ENCODE measurements at places on chromosomes 4 and X. TPM values are rescaled to one million over a fixed set of nuclear protein-coding genes. Genes with fewer than 3 reads are reported as not detected.
A peak's percentile ranks its signal among the peaks of the same experiment; 100 is the strongest.

The WAS gene
- 2.6 TPM for total RNA-seq

The NLGN4X gene
- total RNA-seq: 1.9 TPM

The TLR1 gene
- total RNA-seq: 11.3 TPM

The PAGE4 gene
- not detected for total RNA-seq

The MAP3K15 gene
- total RNA-seq: not detected

The COL25A1 gene
- total RNA-seq: 0.08 TPM

The FTSJ1 gene
- total RNA-seq: 61.8 TPM

The TSPAN7 gene
- total RNA-seq: 28.4 TPM

The MBNL3 gene
- 24.1 TPM for total RNA-seq

The JCHAIN gene
- total RNA-seq: 2.0 TPM

The GAGE12C gene
- total RNA-seq: not detected

The MID1 gene
- 9.9 TPM for total RNA-seq

The PPP2R2C gene
- 76.3 TPM for total RNA-seq

GRCh38 chr4:3213106-3213425 is 35.9 kb upstream of the MSANTD1 start:
- H3K36me3 ChIP-seq: peaks cover 95% of the 10 kb centered on the region
- no peaks in the 10 kb centered on the region for H3K27me3 ChIP-seq
- no peaks in the 10 kb centered on the region for H3K4me1 ChIP-seq
- no peak overlapping the region for H3K4me3 ChIP-seq

DNA sequence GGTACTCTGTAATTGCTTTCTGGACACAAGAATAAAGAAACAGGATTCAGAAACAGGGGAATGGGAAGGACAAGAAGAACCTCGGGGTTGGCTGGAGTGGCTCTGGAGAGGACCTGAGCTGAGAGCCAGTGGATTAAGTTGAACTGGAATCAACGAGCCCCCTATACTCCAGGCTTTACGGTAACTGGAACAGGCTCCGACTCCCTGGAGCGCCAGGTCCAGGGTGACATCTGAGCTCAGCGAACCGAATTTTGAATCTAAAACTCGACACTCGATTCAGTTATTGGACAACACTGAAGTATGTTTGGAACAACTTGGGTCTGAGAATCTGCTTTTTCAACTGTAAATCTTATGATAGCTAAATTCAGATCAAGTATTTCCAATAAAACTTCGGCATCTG is 23.9 kb downstream of the HMX1 start:
- no peak for DNase-seq
- no peaks in the 10 kb centered on the region for H3K4me1 ChIP-seq
- no peaks in the 10 kb centered on the region for H3K27me3 ChIP-seq

- no peaks in the 10 kb centered on the region for H3K36me3 ChIP-seq
- H3K4me3 ChIP-seq: no peak overlapping the region
- no peak overlapping the region for H3K27ac ChIP-seq
- peaks cover 4% of the 10 kb centered on the region for H3K4me1 ChIP-seq
Observed at GRCh38 chr4:17166954-17167353, 268.5 kb upstream of the LDB2 start.

DNA sequence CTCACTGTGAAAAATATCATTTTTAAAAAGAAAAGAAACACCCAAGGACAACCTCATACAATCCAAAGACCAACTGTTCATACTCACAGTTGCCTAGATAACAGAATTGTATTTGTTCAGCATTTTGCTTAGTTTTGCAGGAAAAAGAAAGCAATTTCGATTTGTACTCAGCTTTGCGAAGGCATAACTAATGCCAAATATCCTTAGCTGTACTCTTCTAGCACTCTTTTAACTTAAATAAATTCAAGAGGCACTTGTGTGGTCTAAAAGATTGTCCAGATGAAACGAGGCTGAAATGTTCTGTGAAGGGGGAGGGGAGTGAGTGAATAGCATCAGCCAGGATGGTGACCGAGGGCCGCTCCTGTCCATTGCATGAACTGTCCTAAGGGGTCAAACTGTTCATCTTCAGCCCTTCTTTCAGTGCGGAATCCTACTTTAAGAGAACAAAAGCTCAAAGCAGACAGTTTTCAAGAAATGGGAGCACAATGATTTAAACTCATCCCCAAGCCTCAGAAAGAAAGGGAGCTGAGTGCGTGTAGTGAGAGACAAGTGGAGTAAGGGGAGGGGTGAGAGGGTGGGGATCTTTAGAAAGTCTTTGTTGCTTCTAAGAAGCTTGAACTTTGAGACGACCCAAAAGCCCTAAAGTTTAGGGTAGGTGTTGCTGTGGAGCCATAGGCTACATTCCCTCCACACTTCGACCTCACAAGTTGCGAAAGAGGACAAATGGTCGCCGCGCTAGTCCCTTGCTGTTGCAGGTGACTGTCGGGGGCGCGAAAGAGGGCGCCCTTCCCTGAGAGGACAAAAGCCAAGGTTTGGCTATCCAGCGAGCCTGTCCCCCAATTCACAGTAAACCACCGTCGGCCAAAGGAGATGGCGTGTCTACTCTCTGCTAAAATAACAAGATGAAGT is 4.0 kb upstream of the NEUROG2 start:
- no peak for DNase-seq
- peaks cover 67% of the 10 kb centered on the region for H3K4me1 ChIP-seq
- peaks cover 66% of the 10 kb centered on the region for H3K27me3 ChIP-seq

DNA sequence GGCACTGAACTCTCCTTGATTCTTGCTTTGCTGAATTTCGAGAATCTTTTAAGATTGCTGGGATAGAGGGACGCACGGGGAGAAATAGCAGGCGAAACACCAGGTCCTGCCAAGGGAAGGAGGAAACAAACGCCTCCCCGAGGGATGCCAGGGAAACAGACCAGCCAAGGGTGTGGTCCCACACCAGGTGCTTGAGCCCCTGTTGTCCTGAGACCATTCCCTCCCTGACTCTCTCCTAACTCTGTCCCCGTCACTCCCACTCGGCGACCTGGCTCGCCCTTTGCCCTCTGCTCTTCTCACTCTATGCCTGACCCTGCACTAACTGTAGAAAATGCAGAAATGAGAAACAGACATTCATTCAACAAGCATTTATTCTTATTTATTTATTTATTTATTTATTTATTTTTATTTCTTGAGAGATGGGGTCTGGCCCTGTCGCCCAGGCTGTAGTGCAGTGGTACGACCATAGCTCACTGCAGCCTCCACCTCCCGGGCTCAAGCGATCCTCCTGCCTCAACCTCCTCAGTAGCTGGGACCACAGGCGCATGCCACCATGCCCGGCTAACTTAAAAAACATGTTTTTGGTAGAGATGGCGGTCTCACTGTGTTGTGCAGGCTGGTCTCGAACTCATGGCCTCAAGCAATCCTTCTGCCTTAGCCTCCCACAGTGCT is 16.2 kb downstream of the CTAG1B start:
- H3K4me3 ChIP-seq: no peak overlapping the region
- no peak for DNase-seq
- H3K27me3 ChIP-seq: no peaks in the 10 kb centered on the region
- H3K4me1 ChIP-seq: no peaks in the 10 kb centered on the region

GRCh38 chr4:165539801-165540200 is 161.0 kb downstream of the CPE start:
- H3K27me3 ChIP-seq: no peaks in the 10 kb centered on the region
- no peaks in the 10 kb centered on the region for H3K4me1 ChIP-seq
- H3K36me3 ChIP-seq: no peaks in the 10 kb centered on the region
- no peak for DNase-seq
- no peak overlapping the region for H3K27ac ChIP-seq
- H3K4me3 ChIP-seq: no peak overlapping the region

DNA sequence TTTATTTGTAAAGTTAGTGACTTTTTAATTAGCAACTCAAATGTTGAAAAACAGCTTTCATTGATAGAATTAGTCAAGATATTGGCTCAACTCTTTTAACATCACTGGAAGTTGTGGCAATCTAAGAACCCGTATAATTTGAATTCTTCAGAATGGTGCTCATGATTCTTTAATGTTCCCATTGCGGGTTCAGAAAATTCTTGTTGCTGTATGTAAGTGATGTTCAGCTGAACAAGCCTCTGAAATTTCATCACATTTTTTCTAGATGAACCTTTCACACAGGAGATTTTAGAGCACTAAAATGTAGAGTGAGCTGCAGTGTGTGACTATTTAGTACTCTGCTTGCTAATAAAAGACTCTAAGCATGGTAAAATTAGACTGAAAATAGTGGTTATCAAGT is 1317.7 kb downstream of the FSTL5 start:
- no peak overlapping the region for H3K4me3 ChIP-seq
- H3K27me3 ChIP-seq: no peaks in the 10 kb centered on the region
- H3K36me3 ChIP-seq: no peaks in the 10 kb centered on the region
- no peaks in the 10 kb centered on the region for H3K4me1 ChIP-seq
- no peak overlapping the region for H3K27ac ChIP-seq

DNA sequence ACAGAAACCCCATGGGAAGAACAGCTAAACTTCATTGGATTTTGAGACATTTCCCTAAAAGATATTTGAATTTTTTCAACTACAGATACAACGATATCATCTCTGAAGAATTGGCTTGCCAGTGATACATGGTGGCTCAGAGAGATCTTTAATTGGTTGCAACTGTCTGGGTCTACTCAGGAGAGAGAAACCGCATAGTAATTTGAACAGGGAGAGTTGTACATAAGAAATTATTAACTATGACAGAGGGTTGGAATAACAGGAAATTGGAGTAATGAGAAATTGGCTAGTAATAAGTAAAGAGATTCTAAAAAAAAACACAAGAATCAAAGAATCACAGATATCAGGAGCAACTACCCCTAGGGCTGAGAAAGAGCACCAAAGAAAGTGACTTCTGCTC is 118.4 kb downstream of the KLHL13 start:
- no peak overlapping the region for H3K27ac ChIP-seq
- no peak overlapping the region for H3K4me3 ChIP-seq
- no peaks in the 10 kb centered on the region for H3K27me3 ChIP-seq
- no peaks in the 10 kb centered on the region for H3K4me1 ChIP-seq

DNA sequence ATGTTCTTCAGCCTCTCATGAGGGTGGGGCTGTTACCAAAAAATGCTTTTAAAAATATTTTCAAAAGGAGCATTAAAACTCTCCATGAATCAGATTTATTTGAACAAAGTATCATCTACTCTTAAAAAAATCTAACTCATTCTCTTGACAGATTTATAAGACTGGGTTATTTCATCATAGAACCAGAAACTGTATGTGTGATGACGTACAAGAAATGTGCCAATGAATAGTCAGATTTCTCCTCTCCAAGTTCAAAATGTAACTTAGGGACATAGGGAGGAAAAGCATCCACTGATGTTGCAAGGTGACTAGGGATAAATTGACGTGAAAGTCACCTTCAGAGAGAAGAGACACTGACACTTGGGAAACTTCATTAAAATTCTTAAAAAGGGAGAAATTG is 89.1 kb upstream of the CLNK start:
- no peak overlapping the region for H3K27ac ChIP-seq
- no peaks in the 10 kb centered on the region for H3K4me1 ChIP-seq
- H3K4me3 ChIP-seq: no peak overlapping the region

DNA sequence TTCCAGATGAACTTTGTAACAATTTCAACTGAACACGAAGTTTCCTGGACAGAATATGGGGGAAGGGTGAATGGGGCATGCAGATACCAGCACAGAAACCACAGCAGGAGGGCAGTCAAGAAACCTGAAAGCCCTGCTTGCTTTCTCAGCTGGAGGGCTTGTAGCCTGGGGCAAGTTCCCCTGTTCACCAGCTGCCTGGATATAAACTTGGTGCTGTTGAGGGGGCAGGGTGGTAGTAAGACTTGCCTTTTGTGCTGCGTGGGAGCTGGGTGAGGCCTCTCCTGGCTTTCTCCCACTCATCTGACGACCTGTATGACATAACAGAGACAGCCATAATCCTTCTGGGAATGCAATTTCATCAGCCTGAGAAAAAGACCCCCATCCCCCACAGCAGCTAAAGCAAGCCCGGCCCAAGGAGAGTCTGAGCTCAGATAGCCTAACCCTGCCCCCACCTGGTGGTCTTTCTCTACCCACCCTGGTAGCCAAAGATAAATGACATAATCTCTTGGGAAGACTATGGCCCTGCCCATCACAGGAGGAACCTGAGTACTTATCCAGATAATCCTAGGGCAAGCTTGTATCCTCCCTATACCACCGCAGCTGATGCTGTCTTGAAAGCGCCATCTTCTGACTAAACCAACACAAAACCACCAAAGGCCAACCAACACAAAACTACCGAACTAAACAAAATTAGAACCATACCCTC is 234.3 kb downstream of the LAS1L start:
- no peak for DNase-seq
- no peaks in the 10 kb centered on the region for H3K27me3 ChIP-seq
- H3K36me3 ChIP-seq: no peaks in the 10 kb centered on the region
- H3K4me3 ChIP-seq: no peak overlapping the region
- no peaks in the 10 kb centered on the region for H3K4me1 ChIP-seq

- no peak overlapping the region for H3K4me3 ChIP-seq
- no peaks in the 10 kb centered on the region for H3K4me1 ChIP-seq
- H3K27ac ChIP-seq: no peak overlapping the region
- no peaks in the 10 kb centered on the region for H3K36me3 ChIP-seq
Observed at GRCh38 chr4:27986476-27986875, 1125.8 kb downstream of the STIM2 start.

- no peak overlapping the region for H3K4me3 ChIP-seq
- peaks cover 2% of the 10 kb centered on the region for H3K4me1 ChIP-seq
- peak; percentile 0 for DNase-seq
Observed at GRCh38 chrX:20067709-20068561, 48.8 kb downstream of the MAP7D2 start.

GRCh38 chr4:102759831-102760644 is 730 bp downstream of the MANBA start:
- peak overlapping the region; percentile 88 for H3K27ac ChIP-seq
- peak; percentile 11 for DNase-seq
- peaks cover 18% of the 10 kb centered on the region for H3K4me1 ChIP-seq
- H3K4me3 ChIP-seq: peak overlapping the region; percentile 95
- no peaks in the 10 kb centered on the region for H3K27me3 ChIP-seq
- no peaks in the 10 kb centered on the region for H3K36me3 ChIP-seq

GRCh38 chr4:15294202-15294601 is 133.6 kb upstream of the C1QTNF7 start:
- no peak overlapping the region for H3K4me3 ChIP-seq
- no peak for DNase-seq
- H3K27me3 ChIP-seq: no peaks in the 10 kb centered on the region
- no peaks in the 10 kb centered on the region for H3K4me1 ChIP-seq

DNA sequence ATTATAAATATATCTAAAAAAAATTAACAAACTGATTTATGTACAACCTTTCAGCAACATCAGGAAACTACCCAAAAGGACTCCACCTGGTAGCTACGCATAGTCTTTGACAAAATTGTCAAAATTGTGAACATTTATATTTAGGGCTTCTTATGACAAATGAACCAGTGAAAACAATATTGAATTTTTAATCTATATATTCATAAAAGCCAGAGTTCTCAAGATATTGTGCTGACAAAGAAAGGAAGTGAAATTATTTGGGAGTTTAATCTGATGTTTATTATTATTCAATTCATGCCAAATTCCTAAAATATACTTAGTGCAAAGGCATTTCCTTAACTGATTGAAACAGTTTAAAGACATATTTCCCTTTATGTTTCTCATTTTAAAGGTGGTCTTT is 5.3 kb upstream of the SULT1B1 start:
- H3K4me1 ChIP-seq: no peaks in the 10 kb centered on the region
- no peak for DNase-seq
- H3K27ac ChIP-seq: no peak overlapping the region
